Dorsolateral prefrontal cortex (tissue), 122 donors: ENCODE measurements at places on chromosomes 2 and 18.

GRCh38 chr2:157304811-157305722, 20.6 kb downstream of the ERMN start:
- no peak for DNase-seq

DNA sequence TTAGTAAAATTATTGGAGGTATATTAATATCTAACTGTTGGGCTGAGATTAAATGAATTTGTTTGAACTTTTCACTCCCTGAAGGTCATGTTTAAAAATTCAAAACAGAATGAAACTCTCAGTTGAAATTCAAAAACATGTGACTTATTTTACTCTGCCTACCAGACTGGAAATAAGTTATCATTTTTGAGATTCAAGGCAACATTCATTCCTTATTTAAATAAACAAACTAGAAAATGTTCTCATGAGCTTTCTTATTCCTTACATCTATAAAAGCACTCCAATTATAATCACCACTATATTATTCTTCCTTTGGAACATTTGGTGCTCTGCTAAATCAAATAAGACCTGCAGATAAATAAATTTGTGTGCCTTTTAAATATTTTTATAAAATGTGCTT, 217.8 kb downstream of the CDH2 start:
- no peak for DNase-seq

DNA sequence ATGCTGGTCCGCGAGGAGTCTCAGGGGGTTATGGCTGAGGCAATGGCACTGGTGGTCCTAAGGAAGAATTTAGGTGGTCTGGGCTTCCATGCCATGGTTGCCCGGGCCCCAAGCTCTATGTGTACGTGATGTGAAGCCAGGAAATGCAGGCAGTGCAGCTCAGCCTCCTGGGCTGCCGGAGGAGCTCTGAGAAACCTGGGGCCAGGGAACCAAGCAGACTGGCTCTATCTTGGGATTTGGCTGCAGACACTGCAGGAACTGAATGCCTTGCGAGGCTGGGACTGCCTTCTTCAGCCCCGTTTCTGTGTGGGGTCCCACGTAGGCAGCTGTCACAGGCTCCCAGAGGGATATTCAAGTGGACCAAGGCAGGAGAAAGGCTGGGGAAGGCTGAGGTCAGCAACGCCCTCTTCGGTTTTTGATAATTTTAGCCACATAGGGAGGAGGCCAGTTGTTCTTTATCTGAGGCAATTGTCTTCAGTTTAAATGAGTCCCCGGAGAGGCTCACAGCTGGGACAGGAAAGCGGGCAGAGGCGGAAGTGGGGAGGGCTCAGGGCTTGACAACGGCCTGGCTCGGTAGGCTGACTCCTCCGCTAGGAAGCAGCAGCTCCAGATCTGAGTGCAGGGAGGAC, 77.7 kb downstream of the RHOB start:
- peak; percentile 51 for DNase-seq

DNA sequence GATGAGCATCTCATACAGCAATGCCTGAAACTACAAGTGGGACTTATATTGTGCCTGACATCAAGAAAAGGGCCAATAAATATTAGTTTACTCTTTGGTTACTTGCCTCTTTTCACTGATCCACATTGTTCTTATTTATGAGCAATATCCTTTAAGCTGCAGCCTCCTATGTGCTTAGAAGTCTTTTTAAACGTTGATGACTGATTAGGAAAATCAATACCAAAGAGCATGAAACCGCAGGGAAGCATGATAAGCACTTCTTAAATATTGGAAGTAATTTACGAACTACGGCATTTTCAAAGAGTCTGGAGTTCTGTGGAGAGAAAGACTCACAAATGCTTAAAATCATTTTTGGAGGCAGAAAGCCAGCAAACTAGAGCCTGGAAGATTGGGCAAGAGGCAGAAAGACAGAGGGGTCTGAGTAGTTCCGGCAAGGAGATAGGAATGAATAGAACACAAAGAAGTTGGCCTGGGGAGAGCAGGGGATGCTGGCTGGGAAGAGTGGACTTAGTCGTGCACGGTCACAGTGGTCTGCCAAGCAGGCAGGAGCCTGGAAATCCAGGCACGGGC, 122.6 kb upstream of the NOSTRIN start:
- no peak for DNase-seq

DNA sequence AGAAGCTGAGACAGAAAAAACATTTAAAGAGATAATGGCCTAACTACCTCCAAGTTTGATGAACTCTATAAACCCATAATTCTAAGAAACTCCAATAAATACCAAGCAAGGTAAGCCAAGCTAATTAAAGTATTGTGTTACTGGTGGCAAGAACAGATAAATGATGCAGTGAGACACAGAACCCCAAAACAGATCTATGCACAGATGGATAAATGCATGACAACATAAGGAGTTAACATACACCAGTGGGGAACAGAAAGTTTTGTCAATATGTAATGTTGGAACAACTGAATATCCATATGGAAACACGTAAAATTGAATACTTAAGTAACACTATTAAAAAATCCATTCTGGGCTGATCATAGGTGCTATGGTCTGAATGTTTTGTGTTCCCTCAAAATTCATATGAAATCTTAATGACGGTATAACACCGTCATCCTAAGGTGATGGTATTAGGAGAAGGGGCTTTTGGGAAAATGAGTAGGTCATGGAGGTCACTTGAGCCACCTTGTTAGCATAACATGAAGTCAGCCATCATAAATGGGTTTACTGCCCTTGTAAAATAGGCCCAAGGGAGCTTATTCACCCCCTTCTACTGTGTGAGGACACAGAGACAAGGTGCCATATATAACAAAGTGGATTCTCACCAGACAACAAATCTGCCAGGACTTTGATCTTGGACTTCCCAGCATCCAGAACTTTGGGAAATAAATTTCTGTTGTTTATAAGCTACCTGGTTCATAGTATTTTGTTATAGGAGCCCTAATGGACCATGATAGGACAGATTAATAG, 86.3 kb downstream of the SLC66A3 start:
- DNase-seq = no peak

DNA sequence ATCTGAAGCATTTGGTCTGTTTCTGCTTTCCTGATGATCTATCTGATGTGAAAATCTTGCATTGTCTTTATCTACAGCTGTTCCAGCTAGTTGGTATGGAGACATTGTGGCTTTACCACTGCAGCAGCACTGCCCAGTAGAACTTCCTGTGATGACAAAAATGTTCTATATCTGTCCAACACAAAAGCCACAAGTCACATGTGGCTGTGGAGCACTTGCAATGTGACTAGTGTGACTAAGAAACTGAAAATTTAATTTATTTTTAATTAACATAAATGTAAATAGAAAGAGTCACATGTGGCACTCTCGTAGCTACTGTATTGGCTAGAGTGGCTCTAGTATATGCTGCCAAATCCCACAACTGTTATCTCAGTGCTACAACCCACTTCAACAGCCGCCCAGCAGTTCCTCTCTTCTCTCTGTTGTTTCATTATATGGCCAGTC, 425.7 kb downstream of the SETBP1 start:
- no peak for DNase-seq

DNA sequence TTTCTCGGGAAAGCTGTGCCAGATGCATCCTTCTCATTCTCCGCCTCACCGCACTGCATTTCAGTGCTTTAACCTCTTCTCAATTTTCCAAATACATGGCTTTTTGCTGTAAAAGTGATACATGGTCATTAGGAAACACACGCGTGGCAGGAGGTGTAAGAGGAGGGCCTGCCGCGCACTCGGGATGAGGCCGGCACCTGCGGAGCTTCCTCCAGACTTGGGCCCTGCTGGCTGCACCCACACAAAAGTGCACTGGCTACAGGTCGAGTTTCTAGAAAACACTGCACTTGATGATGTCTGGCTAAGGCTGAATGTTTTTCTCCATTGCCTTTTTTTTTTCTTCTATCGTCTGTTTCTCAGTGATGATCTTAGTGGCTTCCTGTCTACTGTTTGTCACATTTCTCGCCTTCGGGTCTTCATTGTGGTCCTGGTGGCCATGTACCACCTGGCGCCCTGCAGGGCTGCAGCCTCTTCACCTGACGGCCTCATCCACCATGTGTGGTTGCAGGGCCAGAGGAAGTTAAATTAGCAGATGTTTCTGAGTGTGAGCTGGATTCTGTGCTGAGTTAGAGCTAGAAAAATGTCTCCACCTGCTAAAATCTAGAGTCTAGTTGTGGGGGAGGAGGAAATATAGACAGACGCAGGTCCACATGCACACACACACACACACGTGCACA, 7.6 kb downstream of the KCNG2 start:
- no peak for DNase-seq

DNA sequence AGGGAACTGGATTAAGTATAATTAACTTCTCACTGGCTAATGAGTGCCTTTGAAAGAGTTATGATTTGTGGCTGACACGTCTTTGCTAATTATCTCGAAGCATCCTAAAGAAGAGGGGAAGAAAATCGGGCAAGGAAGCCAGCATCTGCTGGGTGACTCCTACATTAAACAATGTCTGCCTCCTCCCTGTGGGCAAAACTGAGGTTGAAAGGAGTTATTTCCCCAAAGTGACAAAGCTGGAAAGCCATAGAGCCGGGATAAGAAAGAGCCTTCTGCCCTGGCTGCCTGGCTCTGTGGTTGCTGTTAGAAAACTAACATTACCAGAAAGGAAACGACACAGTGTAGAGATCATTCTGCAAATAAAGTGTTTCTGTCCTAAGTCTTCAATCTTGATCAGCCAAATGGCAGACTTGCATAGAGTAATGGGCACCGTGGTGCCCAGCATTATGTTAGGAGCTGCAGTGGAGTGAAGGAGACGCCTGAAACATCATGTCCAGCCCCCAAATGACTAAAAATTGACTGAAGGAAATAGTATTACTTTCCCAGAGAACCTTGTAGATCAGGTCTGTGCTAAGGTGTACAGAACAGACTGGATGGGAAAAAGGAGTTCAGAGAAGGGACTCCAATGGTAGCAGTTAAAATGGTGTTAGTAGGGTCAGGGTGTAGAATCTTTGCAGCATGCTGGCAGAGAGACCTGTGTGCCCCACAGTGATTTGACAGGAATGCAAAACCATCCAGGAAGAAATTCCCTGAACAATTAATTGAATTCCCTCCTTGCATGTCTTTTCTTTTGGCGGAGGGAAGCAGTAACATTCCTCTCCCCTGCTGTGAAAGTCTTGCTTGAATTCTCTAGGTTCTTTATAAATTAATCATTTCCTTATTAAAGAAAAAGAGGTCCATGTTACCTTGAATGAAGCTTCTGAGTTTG, 44.4 kb downstream of the ALPK2 start:
- DNase-seq = no peak

- DNase-seq = no peak
Observed at GRCh38 chr2:180258579-180258978, 251.5 kb upstream of the CWC22 start.

DNA sequence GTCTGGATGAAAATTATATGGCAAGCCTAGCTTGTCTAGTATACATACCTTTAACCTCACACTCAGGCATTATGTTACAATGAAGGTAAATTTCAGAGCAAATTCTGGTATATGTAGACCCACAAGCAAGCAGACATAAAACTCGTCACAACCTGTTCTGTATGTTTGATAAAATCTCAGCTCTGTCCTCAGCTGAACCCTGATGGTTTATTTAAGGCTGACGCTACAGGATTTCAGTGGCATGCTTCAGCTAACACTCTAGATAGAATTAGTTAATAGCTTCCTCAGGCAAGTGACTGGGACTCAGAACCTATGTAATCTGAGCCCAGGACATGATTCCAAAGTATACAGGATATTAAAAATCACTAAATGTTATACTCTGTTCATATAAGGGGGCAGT, 68.2 kb upstream of the MC2R start:
- no peak for DNase-seq

DNA sequence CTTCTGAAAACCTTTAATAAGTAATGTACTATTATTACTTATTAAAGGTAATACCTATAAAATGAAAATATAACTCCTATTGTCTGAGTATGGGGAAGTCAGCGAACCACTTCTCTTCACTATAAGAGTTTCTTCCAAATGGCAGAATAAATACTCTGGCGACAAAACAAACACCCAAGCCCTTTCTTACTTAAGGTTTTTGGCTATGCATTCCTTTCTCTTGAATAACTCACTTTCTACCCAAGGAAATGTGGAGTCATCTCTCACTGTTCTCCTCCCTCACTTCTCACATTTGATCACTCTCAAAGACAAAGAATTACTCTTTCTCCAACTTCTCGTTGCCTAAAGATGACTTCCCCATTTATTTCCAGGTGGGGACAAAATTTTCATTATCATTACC, 816.8 kb upstream of the CRIM1 start:
- DNase-seq = no peak

DNA sequence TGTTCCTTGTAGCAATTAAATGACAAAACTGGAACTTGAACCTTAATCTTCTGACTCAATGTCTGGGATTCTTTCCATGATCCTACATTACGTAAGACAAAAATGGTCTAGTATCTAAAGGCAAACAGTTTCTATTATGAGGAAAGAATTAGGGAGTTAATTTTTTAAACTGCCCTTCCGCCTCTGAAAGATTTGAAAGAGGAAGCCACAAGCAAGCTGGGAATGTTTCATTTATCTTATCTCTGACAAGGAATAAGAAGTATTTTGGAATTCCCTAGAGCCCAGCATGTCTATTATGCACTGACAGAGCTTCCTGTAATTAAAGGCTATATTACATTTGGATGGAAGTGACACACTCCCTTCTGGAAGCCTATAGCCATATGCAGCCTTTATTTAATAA, 558.8 kb upstream of the CDH2 start:
- no peak for DNase-seq

GRCh38 chr2:207960090-207960489, 65.2 kb downstream of the PLEKHM3 start:
- no peak for DNase-seq

- DNase-seq = no peak
Observed at GRCh38 chr2:219511547-219512325, 2.5 kb upstream of the ASIC4 start.

DNA sequence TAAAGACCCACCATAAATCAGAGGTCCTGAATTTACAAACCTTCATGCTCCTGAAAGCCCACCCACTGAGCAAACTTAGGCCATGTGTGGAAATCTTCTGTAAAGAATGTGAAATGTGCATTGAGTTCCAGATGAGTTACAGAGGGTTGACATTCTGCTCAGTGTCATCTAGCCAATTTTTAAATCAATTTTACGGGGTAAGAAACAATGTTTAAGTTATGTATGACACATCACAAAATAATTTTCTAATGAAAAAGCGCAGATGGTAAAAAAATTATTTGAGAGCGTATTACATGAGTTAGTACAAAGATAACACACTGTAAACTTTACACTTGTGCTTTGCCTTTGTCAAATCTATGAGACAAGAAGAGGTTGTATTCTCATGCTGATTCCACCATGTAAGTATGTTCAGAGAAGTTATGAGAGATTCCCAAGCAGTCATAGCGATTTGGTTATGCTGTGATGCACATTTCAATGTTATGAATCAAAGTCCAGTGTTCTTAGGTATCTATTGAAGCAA, 446.3 kb downstream of the ADCYAP1 start:
- no peak for DNase-seq
